ENCODE measurements at places on chromosomes 2 and 18. TPM values are rescaled to one million over a fixed set of nuclear protein-coding genes. Genes with fewer than 3 reads are reported as not detected.

GRCh38 chr2:241891315-241891987, 21.9 kb downstream of the RTP5 start:
- H3K4me1 ChIP-seq, result peaks cover 6% of the 10 kb centered on the region
- peaks cover 25% of the 10 kb centered on the region for H3K36me3 ChIP-seq
- H3K4me3 ChIP-seq, result no peak overlapping the region
- no peak overlapping the region for H3K27ac ChIP-seq
- H3K27me3 ChIP-seq, result no peaks in the 10 kb centered on the region
- DNase-seq, result no peak

DNA sequence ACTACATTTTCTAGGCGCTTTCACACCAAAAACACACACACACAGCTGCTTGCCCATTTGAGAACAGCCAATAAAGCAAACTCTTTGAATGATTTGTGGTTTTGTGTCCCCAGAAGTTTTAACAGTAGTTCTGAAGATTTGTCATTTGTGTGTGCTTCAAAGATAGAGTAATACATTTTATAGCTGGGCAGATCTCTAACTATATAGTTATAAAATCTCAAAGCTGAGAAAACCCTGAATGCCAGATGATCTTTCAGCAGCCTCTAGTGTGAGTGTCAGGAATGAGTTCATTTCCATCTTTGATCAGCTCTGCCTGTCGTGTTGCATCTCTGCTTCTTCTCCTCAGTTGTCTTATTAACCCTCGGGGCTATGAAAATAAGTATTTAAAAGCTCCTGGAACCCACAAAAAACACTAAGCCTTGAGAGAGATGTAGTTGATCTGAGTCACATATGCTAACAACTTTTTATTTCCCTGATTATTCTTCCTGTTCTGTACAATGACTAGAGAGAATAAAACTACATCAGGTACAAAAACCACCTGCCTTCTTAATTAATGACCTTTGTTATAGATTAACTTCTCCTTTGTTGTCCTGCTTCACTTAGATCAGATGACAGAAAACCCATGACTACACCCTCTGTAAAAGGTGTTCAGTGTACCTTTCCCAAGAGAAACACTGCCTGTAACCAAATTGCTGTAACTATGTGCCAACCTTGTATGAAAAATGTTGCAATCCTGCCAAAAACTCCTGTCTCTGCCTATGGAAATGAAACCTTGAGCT, 30.0 kb upstream of the SLC3A1 start:
- no peaks in the 10 kb centered on the region for H3K36me3 ChIP-seq
- H3K4me1 ChIP-seq, result peaks cover 10% of the 10 kb centered on the region
- H3K27me3 ChIP-seq, result no peaks in the 10 kb centered on the region
- no peak overlapping the region for H3K4me3 ChIP-seq

- H3K27ac ChIP-seq, result no peak overlapping the region
- DNase-seq, result no peak
- no peaks in the 10 kb centered on the region for H3K36me3 ChIP-seq
- H3K27me3 ChIP-seq, result no peaks in the 10 kb centered on the region
- H3K4me3 ChIP-seq, result no peak overlapping the region
Observed at GRCh38 chr18:3111523-3112240, 98.7 kb upstream of the LPIN2 start.

- DNase-seq, result no peak
- no peak overlapping the region for H3K27ac ChIP-seq
- no peak overlapping the region for H3K4me3 ChIP-seq
- no peaks in the 10 kb centered on the region for H3K27me3 ChIP-seq
Observed at GRCh38 chr2:49367003-49367402, 212.7 kb upstream of the FSHR start.

- H3K27ac ChIP-seq, result peak overlapping the region; percentile 58
- H3K4me1 ChIP-seq, result peaks cover 47% of the 10 kb centered on the region
- DNase-seq, result no peak
- no peaks in the 10 kb centered on the region for H3K36me3 ChIP-seq
Observed at GRCh38 chr18:48698707-48699106, 159.9 kb downstream of the CTIF start.

MC5R gene
- total RNA-seq, result not detected

DNA sequence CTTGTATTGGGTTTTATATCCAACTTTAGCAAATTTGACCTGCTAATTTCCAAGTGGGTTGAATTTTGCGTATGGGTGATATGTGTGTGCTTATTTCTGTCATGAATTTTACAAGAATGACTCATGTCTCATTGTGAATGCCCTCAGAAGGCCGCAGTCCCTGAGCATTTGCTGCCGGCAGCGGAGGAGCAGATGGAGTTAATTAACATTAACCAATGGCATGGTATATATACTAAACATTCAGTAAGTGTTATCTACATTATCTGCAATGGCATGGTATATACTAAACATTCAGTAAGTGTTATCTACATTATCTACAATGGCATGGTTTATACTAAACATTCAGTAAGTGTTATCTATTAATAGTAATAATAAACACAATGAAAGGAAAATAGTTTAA, 90.1 kb downstream of the DOK6 start:
- H3K4me3 ChIP-seq, result no peak overlapping the region
- DNase-seq, result no peak
- no peaks in the 10 kb centered on the region for H3K36me3 ChIP-seq
- H3K4me1 ChIP-seq, result no peaks in the 10 kb centered on the region

DNA sequence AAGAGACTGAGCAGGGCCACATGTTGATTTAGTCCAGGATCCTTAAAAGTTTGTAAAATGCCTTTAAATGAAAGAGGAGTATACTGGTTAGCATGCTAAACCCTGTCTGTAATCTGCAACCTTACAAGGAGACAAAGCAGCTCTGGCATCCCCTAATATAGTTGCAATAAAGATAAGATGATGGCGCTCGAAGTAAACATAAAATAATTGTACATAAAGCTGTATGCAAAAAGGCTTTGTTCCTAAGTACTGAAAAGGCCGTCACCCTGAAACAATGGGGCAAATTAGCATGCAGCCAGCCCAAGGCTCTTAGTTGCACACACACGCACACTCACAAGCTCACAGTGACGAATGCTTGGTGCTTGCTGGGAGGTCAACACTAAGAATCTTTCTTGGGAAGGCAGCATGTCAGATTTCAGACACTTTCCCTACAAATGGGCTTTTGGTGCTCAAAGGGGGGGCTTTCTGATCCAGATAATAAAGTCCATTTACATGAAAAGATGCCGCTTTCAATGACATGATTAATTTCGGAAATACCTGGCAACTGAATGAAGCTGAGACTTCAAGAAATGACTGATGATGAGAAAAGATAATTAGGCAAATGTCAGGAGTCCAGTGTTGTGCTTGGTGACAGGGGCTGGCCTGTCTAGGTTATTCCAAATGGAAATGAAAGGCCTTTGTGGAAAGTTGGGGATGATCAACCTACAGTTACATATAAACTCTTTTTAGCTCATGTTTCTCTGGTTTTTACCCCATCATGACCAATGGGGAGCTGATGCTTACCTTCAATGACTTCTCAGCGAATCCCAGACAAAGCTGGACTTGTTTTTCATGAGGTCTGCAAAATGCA, 370.3 kb downstream of the MEIS1 start:
- H3K27ac ChIP-seq, result no peak overlapping the region
- DNase-seq, result no peak
- no peaks in the 10 kb centered on the region for H3K27me3 ChIP-seq
- no peaks in the 10 kb centered on the region for H3K4me1 ChIP-seq

CYB5A gene
- 31.0 TPM for total RNA-seq

DNA sequence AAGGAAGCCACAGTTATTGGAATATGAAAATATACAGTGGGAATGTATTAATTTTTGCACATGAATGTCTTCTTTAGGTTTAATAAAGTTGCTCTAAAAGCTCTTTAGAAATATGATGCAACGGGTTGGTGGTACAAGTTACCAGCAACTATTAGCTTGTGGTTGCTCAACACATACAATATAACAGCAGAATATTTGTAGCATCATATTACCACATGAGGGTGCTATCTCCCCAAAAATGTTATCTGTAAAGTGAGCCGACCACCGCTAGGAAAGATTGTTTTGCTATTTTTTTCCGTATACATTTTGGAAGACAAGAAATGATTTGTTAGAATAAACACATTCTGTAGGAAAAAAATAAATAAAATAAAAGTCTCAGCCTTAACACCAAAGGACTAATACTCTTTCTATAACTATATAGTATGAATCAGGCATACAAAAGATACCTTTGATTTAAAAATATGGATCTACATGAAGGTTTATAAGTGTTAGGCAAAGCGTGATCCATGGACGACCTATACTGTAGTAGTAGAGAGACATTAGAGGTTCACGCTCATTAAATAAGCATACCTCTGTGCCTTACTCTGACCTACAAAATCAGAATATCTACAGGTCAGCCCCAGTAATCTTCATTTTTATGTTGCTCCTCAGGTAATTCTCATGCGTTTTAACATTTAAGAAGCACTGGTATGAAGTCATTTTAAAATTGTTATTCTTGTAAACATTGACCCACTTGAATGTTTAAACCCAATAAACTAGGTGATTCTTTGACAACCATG, 1110.6 kb upstream of the ACVR2A start:
- H3K27me3 ChIP-seq, result peaks cover 1% of the 10 kb centered on the region
- DNase-seq, result no peak
- no peaks in the 10 kb centered on the region for H3K36me3 ChIP-seq
- H3K27ac ChIP-seq, result no peak overlapping the region
- no peaks in the 10 kb centered on the region for H3K4me1 ChIP-seq

GRCh38 chr2:80395251-80395650, 90.7 kb upstream of the LRRTM1 start:
- no peaks in the 10 kb centered on the region for H3K36me3 ChIP-seq
- H3K27ac ChIP-seq, result no peak overlapping the region
- no peak for DNase-seq

DNA sequence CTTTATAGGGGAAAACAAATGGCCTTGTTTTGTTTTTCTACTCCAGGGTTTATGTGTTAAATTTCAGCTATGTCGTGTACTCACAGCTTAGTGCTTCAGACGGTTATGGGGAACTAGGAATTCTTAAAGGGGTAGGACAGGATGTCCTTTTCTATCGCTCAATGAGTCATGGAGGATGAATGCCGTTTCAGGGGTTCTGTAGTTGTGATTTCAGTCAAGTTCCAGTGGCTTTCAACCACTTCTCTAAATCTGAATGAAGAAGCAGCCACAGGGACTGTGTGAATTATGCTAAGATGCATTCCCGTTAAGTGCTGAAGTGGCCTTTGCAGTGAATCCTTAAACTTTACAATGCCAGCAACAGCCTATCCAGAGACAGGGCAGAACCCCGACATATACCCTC, 1231.7 kb upstream of the ZEB2 start:
- peaks cover 2% of the 10 kb centered on the region for H3K27me3 ChIP-seq
- no peak overlapping the region for H3K4me3 ChIP-seq
- no peak for DNase-seq
- H3K36me3 ChIP-seq, result no peaks in the 10 kb centered on the region
- H3K4me1 ChIP-seq, result no peaks in the 10 kb centered on the region
- H3K27ac ChIP-seq, result no peak overlapping the region
